GM23248 (cell line): ENCODE measurements at places on chromosomes 16 and 17.

DNA sequence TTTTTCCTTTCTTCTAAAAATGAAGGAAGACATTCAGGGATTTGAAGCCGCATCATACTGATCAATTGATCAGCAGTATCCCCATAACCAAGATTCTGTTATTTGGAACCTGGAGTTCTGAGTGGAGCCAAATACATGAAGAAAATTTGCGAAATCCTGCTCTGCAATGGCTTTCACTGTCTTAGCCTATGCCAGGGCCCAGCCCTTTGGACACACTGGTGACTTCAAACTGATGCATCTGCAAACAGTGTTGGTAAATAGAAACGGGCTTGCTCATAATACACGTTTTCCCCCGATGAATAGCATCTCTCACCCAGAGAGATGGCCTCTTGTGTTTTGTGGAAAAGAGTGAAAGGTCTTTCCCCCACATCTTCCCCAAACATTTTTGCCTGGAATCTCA, 87.6 kb upstream of the TOX3 start:
- no peak for DNase-seq

GRCh38 chr16:1674751-1675664, 3.1 kb upstream of the JPT2 start:
- DNase-seq: peak; percentile 85

GRCh38 chr16:67663151-67663876, 2.6 kb downstream of the PARD6A start:
- DNase-seq: peak; percentile 53

DNA sequence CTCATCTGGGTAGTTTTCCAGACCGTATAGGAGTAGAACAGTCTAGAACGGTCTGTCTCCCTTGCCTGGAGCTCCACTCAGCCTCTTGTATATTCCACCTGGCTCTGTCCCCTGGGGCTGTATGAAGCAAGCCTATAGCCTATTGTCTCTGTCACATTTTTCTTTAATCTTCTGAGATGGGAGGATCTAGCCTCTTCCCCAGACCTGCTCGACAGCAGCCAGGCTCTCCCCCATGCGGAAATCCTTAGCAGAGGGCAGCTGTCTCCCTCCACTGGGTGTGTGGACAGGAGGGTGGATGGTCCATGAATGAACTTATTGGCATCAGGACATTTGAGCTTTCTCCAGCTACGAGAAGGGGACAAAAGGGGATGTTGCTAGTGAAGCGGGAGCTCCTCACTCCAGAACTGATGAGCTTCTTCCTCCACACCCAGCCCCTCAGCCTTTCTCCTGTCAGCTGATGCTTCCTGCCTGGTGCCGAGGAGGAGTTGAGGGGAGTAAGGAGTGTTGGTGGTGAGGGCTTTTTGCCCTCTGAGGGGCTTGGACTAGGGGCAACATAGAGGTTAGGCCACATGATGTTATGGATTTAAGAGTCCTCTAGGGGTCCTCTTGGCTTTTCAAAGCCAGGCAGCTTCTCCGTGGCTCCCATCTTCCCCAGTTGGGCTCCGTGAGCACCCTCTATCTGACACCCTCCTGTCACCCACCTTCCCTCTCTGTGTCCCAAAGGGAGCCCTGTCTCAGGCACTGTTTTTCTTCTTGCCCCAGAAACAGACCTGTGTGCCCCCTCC, 28.0 kb downstream of the ARHGAP23 start:
- DNase-seq: no peak

DNA sequence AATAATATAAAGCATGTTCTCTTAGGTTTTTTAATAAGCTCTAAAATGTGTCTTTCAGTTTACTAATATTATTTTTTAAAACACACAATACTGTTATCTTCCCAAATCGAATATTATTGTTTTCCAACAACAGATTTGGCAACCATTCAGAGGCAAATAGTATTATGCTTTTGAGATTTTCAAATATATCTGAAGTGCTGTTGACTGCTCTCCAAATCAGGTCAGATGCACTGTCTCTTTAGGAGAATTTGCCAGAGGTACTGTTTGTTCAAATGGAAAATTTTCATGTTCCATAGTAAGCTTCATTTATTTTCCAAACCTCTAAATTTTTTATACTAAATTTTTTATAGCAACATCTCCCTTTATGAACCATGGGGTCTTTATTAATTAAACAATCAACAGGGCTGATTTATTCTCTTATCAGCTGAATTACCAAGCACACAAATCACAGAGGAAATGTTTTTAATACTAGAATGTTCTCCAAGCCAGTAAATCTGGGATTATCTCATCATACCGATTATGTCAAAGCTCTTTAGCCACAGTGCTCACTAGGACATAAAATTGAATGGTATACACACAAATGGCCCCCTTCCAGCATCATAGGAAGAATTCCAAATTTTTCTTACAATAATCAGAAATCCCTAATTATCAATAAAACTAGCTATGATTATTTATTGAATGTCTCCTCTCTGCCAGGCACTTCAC, 108.8 kb upstream of the HLF start:
- DNase-seq: no peak
